Astrocyte of the hippocampus (primary cell): ENCODE measurements at places on chromosomes 12 and 14.

DNA sequence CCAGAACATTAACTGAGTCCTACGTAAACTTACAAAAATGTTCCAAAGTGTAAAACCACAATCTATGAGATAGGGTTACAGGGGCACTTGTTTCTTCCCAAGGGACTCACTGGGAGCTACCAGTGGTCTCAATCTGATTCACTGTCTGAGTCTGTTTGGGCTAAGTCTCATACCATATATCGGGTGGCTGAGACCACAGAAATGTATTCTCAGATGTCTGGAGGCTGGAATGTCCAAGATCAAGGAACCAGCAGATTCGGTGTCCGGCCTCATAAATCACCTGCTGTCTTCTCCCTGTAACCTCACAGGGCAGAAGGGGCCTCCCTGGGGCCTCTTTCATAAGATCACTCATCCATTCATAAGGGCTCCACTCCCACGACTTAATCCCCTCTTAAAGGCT, 616.3 kb upstream of the TMEM132C start:
- peak; percentile 82 for DNase-seq

GRCh38 chr14:104268295-104268694, 129.9 kb downstream of the KIF26A start:
- DNase-seq = no peak

DNA sequence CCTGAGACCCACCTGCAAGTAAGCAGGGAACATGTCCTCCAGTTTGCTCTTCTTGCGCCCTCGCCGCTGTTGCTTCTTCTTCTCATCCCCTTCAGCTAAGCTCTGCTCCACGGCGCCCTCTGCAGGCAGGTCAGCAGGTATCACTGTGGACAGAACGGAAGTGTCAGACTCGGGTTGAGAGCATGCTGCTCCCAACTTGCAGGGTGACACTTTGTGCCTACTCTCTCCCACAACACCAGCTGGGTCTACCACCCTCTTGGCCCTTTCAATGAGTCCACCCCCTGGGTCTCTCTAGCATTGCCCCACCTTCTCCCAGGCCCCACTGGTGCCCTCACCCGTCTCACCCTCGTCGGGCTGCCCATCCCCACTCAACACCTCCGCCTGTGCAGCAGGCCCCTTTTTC, 16.7 kb downstream of the KMT2D start:
- DNase-seq = peak; percentile 54

- DNase-seq = no peak
Measured at GRCh38 chr12:76375939-76376338, 27.7 kb upstream of the BBS10 start.
